ENCODE measurements at places on chromosomes 2 and 18.
A peak's percentile ranks its signal among the peaks of the same experiment; 100 is the strongest.

- DNase-seq, result peak; percentile 38
These were observed 8.4 kb downstream of the PTMA start for GRCh38 chr2:231716666-231717280.

- DNase-seq, result no peak
These were observed 143.7 kb upstream of the ZFP36L2 start for GRCh38 chr2:43370146-43370545.

DNA sequence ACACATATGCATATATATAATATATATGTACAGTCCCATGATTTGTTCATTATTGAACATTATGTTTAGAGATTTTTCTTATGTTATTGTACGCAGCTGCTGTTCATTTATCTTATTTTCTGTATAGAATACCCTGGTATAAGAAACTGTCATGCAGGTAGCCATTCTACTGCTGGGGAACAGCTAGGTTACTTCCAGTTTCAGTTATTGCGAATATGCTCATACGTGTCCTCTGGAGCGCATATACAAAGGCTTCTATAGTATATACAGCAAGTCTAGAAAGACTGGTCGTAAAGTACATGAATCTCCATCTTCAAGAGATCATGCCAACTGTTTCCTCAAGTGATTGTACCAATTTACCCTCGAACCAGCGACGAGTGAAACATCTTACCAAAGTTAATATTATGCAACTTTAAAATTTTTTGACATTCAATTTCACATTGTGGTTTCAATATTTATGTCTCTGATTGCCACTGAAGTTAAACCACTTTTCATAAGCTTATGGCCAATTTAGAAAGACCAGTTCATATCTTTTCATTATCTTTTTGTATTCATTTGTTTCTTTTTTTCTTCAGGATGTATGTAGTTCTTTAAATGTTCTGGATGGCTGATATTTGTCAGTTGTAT lies 53.5 kb downstream of the RDH14 start:
- DNase-seq, result no peak

DNA sequence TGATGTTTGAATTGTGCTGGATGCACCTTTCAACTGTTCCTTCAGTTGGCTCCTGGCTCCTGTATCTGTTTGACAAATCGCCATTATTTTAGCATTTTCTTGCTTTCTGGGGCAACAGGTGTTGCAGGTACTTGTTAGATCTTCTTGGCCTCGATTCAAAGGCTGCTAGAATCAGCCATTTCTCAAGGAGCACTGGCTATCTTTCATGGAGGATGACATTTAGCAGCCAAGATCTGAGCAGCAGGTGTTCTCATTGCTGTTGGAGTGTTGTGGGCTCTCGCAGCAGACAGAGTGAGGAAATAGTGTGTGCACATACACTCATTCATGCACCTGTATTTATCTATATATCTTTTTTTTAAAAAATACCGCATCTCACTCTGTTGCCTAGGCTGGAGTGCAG lies 52.2 kb downstream of the INPP5D start:
- peak; percentile 34 for DNase-seq

DNA sequence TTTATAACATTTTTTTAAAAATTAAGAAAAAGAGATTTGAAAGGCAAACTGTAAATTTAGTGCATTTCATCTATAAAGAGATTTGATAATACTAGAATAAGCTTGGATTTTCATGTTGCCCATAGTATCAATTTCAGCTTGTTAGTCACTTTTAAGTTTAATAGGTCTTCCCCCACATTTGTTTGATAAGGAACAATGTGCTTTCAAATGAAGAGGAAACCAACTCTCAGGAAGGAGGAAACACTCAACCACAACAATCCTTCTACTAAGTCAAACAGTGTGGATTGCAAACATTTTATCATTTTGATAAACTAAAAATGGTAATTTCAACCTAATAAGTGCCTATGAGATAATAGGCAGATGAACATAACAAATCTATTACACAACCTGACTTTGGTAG lies 397.1 kb upstream of the CDH20 start:
- no peak for DNase-seq

DNA sequence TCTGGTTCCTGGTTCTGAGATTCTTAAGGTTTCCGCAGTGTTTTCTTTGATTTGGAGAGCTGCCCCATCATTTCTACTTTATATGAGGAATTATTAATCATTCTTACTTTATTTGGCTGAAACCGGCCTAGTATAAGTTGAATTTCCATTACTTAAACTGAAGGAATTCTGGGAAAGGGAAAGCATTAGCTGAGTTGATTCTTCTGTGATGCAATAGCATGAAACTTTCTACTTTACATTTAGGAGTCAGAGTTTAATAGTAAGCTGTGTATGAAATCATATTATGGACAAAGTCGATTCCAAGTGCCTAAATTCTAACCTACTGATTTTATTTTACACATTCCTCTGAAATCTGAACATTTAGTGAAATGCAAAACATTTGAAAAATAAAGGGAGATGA lies 1269.7 kb upstream of the ZEB2 start:
- DNase-seq, result no peak

DNA sequence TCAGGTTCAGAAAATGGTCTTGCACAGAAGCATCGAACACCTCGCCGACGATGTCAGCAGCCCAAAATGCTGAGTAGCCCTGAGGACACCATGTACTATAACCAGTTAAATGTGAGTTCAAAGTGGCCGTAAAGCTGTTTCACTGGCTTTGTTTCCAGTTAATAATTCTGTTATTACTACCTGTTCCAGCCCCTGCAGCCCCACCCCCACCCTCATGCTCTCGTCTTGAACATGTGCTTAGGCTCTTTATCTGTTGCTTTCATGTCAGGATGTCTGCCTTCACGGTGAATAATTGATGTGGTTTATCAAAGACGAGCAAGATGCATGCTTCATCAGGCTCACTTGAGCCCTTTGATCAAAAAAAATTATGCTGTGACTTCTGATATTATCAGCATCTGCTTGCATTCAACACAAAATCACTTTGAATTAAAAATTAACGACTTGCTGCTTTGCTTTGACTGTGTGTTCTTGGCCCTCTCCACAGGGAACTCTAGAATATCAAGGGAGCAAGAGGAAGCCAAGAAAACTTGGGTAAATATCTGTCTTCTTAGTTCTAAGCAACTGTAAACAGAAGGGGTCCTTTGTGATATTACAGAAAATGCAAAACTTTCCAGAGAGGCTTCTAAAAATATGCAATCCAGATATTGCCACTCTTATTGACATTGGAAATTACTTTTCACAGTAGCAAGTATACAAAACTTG lies 63.4 kb upstream of the SP5 start:
- DNase-seq, result peak; percentile 66

DNA sequence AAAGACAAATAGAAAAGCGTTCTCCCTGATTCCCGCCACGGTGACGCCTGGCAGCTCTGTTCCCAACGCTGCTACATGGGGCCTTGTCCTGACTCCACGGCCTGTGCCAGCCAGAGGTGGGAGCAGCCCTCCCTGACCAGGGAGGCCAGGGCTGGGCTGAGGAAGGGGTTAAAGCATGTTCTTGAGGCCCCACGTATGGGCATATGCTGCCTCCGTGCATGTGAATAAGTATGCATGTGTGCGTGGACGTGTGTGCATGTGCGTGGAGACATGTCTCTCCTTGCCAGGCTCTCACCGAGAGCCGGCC lies 1.6 kb upstream of the SNED1 start:
- DNase-seq, result no peak

- no peak for DNase-seq
These were observed 162.9 kb upstream of the KYNU start for GRCh38 chr2:142714600-142714999.

- DNase-seq, result peak; percentile 91
These were observed 33.1 kb downstream of the ARL4C start for GRCh38 chr2:234463626-234464290.

GRCh38 chr2:110744429-110744828 lies 12.1 kb downstream of the ACOXL start:
- DNase-seq, result no peak

DNA sequence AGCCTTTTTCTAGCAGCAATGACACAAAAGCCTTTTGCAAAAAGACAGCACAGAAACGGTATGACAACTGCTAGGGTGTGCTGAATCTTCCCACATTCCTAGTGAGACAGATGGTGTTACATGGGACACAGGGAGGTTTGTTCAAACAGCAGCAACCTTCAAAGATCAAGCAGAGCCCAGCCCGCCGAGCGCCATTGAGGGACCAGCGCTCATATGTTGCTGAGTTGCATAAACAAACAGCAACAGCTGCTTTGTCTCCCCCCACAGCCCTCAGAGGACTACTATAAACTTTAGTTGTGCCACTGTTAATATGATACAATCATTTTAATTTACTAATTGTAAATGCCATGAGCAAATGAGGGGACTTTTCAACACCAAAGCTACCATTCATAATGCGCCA lies 117.7 kb downstream of the ZEB2 start:
- DNase-seq, result no peak

- DNase-seq, result no peak
These were observed 3.6 kb upstream of the ERFE start for GRCh38 chr2:238155051-238155760.

- DNase-seq, result no peak
These were observed 14.7 kb downstream of the RALB start for GRCh38 chr2:120267348-120267747.

- DNase-seq, result peak; percentile 38
These were observed 2.0 kb upstream of the ATRAID start for GRCh38 chr2:27209621-27210401.

DNA sequence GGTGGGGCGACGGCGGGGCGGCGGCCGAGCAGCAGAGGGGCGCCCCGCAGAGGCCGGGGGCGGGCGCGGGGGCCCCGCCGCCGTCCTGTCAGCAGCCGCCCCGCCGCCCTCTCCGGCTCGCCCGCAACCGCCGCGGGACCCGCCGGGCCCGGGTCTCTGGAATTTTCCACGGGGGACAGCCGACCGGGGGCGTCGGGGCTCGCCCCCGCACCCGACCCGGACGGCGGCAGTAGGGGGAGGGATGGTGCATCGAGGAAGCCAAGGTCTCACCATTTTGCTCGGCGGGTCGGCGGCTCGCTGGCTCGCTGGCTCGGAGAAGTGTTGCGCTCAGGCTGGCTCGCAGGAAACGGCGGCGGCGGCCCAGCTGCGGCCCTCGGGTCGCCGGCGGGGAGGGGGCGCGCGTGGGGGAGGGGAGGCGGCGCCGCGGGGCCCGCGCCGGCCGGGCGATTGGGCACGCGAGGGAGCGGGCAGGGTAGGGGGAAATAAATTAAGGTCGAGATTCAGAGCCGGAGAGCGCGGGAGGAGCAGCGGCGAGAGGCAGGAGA lies 405 bp downstream of the PPP3R1 start:
- DNase-seq, result peak; percentile 83

- no peak for DNase-seq
These were observed 97.9 kb upstream of the TAF1B start for GRCh38 chr2:9745153-9745899.

GRCh38 chr2:160423126-160423525 lies 70.5 kb downstream of the RBMS1 start:
- no peak for DNase-seq

GRCh38 chr2:207387001-207387571 lies 142.7 kb upstream of the CREB1 start:
- no peak for DNase-seq

GRCh38 chr18:73639788-73640187 lies 507.8 kb downstream of the FBXO15 start:
- no peak for DNase-seq

DNA sequence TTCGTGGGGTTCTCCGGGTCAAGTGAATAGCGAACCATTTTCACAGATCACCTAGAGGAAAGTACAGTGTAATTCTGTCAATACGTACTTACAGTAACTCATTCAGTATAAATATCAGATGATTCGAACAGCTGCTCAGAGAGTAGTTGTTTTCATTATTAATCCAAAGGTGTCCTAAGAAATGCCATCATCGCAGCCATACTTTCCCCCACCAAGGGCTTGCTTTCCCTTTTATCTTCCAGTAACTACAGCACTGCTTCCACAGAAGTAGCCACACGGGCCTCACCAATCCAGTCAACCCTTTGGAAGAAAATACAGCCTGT lies 4.5 kb upstream of the C18orf32 start:
- DNase-seq, result no peak

DNA sequence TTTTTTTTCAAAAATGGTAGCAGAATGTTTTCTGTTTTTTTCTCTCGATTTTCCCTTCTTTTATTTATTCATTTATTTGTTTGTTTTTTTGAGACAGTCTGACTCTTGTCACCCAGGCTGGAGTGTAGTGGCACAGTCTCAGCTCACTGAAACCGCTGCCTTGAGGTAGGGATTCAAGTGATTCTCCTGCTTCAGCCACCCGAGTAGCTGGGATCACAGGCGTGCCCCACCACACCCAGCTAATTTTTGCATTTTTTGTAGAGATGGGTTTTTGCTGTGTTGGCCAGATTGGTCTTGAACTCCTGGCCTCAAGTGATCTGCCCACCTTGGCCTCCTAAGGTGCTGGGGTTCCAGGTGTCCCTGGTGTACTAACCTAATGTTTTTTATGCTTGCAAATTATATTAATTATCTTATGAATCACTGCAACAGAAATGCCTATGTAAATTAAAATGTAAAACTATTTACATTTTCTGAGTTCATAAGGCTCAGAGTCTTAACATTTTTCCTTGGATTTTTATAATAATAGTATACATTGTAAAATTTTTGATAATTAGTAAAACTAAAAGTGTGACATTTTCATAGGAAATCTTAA lies 19.2 kb downstream of the MTA3 start:
- DNase-seq, result no peak

DNA sequence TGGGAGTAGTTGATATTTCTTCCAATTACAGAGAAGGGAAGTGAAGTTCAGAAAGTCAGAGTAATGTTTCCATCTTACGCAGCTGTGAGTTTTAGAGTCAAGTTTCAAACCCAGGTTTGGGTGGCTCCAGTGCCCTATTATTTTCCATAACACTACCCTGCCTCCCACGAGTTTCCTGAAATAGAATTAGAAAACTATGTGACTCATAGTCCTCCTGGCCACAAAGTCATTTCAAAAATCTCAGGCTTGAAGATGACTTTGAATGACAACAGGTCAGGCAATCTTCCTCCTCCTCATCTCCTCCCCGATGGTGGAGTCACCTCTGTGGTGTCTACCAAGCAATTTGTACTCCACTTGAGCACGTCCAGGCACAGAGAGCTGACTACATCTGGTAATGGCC lies 212.3 kb upstream of the TRIB2 start:
- DNase-seq, result peak; percentile 73

DNA sequence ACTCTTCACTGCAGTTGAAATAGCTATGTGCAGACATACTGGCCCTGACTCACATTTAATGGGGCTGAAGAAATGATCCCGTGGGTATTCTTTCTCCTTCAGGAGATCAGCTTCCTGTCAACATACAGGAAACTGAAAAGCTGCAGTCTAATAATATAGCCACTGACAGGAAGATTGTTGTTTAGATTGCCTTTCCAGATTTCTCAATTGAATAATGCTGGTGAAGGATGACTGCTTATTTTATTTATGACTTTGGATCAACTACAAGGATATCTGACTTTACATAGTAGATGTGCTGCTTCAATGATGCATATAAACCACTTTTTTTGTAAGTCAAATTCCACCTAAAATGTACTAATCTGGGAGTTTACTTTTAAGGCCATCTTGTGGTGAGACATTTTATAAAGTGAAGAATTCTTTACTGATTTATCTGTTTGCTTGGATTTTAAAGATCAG lies 93.4 kb upstream of the MAP4K3 start:
- no peak for DNase-seq

- no peak for DNase-seq
These were observed 47.1 kb downstream of the EFR3B start for GRCh38 chr2:25088817-25089516.

All from activated effector memory CD4-positive, alpha-beta T cell treated with anti-CD3 and anti-CD28 coated beads, Interleukin-2, amount 50 U/mL, for 16 hours (primary cell).